ENCODE measurements at places on chromosomes 1 and 21.
A peak's percentile ranks its signal among the peaks of the same experiment; 100 is the strongest.

GRCh38 chr1:71081697-71082080, 854 bp upstream of the ZRANB2 start:
- DNase-seq, result no peak

DNA sequence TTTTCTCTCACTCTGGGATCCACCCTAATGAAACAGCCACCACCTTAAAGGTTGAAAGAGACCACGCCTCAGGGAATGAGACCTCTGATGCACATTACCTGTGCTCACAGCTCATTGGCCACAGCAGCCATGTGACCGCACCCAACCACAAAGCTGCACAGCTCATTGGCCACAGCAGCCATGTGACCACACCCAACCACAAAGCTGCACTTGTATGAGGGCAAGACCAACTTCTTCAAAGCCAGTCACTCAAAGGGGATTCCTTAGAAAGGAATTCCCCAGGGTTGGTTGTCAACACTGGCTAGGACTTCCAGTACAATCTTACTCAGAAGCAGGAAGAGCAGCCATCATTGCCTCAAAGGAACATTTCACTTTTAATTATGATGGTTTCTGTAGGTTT, 43.6 kb upstream of the PDE9A start:
- no peak for DNase-seq

- no peak for DNase-seq
Measured at GRCh38 chr1:15198684-15199083, 45.1 kb downstream of the TMEM51 start.

GRCh38 chr1:29176576-29176975, 5.1 kb downstream of the SRSF4 start:
- DNase-seq, result no peak

DNA sequence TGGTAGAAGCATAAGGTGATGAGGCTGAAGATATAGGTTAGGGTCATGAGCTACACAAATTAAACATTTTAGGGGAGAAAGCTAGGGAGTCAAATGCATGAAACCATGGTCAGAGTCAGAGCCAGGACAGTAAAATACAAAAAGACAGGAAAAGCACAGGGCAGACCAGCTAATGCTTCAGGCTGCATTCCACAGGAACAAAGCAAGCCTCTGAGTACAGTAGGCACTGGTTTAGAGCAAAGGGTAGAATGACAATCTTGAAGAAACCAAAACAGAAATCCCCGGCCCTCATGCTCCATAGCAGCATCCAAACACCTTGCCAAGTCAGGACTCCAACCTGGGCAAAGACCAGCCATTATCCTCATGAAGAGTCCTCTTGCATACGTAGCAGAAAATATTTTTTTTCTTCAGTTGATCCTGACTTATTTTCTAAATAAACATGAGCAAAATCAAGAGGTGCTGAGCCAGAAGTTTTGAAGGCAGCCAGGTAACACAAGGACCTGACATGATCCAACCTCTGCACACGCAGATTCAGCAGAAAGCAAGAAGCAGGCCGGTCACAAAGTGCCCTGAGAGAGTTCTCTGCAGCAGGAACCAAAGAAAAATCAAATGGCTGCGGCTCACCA, 273.1 kb downstream of the TTLL7 start:
- DNase-seq, result no peak

DNA sequence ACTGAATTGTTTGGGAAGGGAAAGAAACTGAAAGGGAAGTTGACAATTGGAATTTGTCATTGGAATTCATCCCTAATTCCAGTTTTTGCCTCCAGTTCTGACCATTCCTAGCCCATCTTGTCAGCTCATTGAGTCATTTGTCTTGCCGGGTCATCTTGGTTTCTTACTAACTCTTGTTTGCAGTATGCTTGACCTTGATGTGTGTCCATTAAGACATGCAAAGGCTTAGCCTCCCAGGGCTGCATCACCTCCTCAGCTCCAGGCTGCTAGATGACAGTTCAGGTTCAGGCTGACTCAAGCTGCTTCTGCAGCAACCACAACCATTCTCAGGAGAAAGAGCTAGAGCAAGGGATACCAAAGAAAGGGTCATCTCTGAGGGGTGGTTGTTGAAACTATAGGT, 151.3 kb upstream of the PTGFR start:
- no peak for DNase-seq

- DNase-seq, result no peak
Measured at GRCh38 chr1:29576510-29576909, 340.2 kb downstream of the PTPRU start.

DNA sequence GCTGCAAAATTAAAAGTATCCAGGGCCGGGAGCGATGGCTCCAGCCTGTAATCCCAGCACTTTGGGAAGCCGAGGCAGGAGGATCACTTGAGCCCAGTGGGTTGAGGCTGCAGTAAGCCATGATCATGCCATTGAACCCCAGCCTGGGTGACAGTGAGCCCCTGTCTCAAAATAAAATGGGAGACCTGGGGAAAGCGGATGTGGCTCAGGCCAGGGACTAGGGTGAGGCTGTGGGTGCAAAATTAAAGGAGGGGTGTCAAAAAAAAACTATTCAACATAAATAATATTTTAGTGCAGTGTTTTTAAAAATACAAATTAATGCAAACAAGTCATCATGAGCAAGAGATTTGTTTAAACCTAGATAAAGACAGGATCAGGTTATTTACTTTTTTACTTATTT, 100.1 kb upstream of the SLC45A1 start:
- DNase-seq, result no peak

DNA sequence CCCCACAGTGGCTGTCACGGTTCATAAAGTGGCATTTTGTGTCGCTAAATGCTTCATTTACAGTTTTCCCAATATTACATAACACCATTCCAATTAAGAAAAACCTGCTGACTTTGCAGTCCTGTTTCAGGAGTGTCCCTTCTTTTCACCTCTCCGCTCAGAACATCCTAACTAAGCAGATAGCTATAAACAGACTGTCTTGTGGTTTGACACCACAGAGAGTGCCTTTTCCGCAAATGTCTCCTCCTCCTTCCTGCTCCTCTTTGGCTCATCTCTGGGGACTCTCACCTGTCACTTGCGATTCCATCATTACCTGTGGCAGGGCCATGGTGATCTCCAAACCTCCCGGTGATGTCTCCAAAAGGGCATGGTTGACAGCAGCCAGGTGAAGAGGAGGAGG, 119.0 kb downstream of the CNIH3 start:
- DNase-seq, result no peak

DNA sequence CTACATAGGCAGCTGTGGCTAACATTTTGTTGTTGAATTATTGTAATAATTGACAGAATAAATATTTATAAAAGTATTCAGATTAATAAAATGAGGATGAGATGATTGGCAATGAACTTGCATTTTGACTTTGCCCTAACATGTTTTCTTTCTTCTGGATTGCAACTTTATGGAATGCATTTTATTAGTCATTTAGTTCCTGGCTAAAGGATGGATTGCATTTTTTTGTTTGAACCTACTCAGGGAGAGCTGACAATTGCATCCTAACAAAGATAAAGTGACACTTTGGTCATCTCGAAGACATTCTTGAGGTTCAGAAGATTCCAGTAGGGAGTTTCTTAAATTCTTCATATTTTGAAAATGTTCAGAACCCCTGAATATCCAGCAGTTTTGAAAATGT, 37.5 kb downstream of the PGM1 start:
- no peak for DNase-seq

DNA sequence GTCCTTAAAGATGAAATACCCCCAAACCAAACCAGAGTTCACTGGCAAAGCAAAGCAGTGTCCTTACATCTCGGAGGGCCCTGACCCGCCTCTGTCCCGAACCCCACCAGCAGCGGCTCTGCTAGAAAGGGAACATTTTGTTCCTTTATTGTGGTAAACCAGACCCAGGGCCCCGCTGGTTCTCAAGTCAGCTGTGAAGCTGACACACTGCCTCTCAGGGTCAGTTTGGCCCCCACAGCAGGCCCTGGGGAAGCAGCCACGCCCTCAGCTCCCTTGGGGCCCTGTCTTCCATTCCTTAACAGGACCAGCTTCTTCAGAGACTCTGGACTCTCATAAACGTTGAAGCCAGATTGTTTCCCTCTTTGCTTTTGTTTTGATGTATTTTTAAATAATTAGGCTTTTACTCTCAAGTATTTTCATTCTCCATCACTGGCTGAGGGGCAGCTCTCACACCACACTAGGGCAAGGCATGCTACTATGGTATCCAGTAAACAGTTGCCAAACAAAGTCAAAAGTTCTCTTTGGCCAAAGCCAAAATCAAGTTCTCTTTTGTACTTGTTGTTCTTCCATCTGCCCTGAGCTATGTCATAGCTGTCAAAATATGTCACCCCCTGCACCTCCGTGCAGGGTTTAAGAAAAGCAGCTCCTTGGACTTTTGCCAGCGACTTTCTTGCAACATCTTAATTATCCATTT, 61.1 kb upstream of the ANGPTL1 start:
- no peak for DNase-seq

GRCh38 chr1:61047061-61047460, 35.3 kb upstream of the NFIA start:
- DNase-seq, result no peak

- DNase-seq, result no peak
Measured at GRCh38 chr1:202201266-202201665, 7.7 kb downstream of the LGR6 start.

GRCh38 chr1:14725238-14725637, 126.8 kb downstream of the KAZN start:
- DNase-seq, result no peak

GRCh38 chr1:1157914-1158710, 15.6 kb upstream of the TTLL10 start:
- peak; percentile 32 for DNase-seq

- DNase-seq, result no peak
Measured at GRCh38 chr1:173012126-173012525, 38.6 kb downstream of the TNFSF18 start.

DNA sequence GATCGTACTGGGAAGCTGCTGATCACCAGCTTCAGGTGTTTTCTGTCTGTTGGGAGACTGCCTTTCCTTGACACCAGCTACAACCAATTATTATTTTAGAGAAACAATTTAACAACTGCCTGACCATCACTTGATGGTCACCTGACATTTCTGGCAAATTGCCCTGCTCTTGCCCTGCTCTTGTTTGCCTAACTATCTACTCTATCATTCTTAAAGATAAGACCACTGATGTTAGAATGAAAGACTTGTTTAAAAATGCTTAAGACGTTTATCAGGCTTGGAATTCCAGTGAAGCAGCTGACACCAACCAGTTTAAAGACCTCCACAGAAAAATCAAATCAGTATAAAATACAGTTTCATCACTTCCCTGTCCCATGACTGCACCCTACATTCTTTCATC, 423.3 kb upstream of the CAMK1G start:
- DNase-seq, result no peak

- DNase-seq, result no peak
Measured at GRCh38 chr1:9340172-9340854, 47.6 kb downstream of the SPSB1 start.

DNA sequence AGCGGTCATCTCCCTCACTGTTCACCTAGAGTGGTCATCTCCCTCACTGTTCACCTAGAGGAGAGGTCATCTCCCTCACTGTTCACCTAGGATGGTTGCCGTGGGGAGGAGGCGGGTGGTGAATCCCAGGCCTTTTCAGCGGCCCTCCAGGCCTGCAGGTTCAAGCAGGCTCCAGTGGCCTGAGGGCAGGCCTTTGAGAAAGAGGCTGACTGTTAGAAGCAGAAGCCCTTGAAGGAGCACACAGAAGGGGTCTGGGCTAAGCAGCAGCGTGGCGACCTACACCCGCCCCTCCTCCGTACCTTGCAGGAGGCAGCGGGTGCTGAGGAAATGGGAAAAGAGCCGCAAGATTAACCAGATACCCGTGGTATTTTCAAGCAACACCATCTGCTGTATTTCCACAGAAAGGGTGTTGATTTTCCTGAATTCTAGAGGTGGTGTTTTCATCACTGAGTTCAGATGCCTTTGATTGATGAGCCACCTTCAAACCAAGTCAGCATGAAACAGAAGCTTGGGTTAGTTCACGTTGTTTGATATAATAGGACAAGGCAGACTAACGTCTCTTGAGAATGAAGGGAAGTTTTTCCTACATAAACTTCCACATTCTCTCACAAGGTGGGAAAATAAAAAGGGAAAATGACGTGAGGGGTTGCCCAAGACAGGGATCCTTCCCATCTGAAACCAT, 289.5 kb downstream of the KIF26B start:
- DNase-seq, result no peak

- no peak for DNase-seq
Measured at GRCh38 chr1:86788300-86789206, 84.2 kb downstream of the SH3GLB1 start.

DNA sequence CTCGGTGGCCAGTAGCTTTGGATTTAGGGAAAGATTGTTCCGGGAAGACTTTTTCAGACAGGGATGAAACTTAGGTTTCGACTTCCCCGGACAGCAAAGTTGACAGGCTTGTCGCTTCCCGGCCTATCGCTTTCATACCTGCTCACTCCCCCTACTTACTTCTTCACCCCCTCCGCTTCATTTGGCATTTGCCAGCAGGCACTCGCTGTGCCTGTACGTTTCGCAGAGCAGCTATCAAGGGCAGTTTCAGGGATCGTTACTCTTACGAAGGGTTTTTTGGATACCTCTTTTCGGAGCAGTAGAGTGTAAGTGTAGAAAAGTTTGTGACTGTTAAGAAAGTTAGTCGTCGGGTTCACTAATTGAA, 393 bp downstream of the BLZF1 start:
- no peak for DNase-seq

DNA sequence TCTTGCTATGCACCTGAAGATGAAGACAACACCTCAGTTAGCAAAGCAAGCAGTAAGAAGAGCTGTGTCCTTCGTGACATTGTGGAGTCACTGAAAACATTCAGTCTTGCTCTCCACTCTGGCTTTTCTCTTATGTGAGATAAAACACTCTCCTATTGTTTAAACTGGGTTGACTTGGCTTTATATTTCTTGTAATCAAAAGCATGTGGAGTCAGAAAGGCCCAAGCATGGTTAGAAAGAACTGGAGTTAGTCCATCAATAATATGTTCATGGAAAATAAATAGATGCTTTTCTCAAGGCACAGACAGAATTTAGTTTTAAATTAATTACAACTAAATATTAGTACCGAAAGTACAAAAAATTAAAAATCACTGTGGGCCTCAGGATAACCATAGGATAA, 61.7 kb downstream of the UBE2U start:
- no peak for DNase-seq

DNA sequence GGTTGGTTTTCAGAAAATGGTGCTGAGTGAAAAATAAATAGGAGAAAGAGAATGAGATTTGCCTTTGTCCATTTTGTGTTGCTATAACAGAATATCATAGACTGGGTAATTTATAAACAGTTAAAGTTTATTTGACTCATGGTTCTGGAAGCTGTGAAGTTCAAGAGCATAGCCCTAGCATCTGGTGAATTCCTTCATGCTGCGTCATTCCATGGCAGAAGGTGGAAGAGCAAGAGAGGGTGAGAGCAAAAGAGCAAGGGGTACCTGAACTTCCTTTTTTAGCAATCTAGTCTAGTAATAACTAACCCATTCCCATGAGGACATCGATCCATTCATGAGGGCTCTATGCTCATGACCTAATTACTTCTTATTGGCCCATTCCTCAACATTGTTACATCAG, 209.1 kb upstream of the ZP4 start:
- no peak for DNase-seq

- DNase-seq, result no peak
Measured at GRCh38 chr1:229893762-229894444, 173.1 kb upstream of the GALNT2 start.

All from NCI-H2029 (cell line).